ENCODE measurements at places on chromosomes 2 and 18. TPM values are rescaled to one million over a fixed set of nuclear protein-coding genes. Genes with fewer than 3 reads are reported as not detected.

UGT1A5 gene
- not detected for total RNA-seq

CNTNAP5 gene
- not detected for total RNA-seq

TUBB8B gene
- not detected for total RNA-seq

PAX8 gene
- not detected for total RNA-seq

ANXA4 gene
- 29.0 TPM for total RNA-seq

CCDC195 gene
- total RNA-seq, result not detected

MPP4 gene
- not detected for total RNA-seq

UPP2 gene
- total RNA-seq, result not detected

PIEZO2 gene
- total RNA-seq, result 0.64 TPM

PKDCC gene
- total RNA-seq, result 153 TPM

SERPINB4 gene
- not detected for total RNA-seq

MBD2 gene
- 44.7 TPM for total RNA-seq

HOXD10 gene
- not detected for total RNA-seq

MORN2 gene
- total RNA-seq, result 11.5 TPM

ZNF385B gene
- total RNA-seq, result 13.6 TPM

SERPINB12 gene
- not detected for total RNA-seq

THOC1 gene
- total RNA-seq, result 8.7 TPM

SERPINB8 gene
- total RNA-seq, result 0.84 TPM

Measured in psoas muscle (tissue), 8 donors.